ENCODE measurements at places on chromosomes 13 and 19. TPM values are rescaled to one million over a fixed set of nuclear protein-coding genes. Genes with fewer than 3 reads are reported as not detected.

Gene SLITRK6
- 0.84 TPM for total RNA-seq

DNA sequence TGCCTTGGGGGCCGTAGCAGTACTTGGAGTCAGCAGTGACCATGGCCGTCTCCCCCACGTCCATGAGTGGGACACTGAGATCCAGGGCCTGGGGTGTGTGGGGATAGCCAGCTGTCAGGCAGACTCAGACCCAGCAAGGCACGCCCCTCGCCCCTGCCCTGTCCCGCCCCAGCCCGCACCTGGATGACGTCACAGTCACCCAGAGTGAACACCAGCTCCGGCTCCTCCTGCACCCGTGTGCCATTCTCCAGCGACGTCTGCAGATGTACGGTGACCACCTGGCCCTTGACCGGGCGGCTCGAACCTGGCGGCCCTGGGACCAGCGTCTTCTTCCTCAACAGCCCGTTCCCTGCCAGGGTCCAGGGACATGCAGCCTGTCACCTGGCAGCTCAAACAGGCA, 4.0 kb downstream of the FKBP8 start:
- DNase-seq, result no peak

- DNase-seq, result no peak
These were observed 68.8 kb downstream of the SIPA1L3 start for GRCh38 chr19:37975596-37976515.

GRCh38 chr13:111898956-111899713, 167.8 kb upstream of the SOX1 start:
- no peak for DNase-seq

Gene ZNF585A
- total RNA-seq, result 5.6 TPM

DNA sequence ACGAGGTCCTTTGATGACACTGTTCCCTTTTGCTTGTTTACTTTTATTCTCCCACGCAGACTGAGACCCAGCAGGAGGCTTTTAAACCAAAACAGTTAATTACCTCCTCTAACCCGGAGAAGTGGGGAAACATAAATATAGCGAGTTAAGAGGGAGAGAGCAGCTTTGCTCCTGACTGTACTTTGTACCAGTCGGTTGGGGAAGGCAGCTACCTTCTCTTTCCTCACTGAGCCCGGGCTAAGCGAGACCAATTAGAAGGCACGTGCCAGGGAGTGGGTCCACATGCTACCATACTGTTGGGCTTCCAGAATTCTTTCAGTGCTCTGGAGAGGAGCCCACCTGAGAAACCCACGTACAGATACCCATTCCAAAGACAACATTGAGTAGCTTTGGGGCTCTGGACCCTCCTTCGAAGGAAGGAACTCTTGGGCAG, 124.2 kb downstream of the ZIC5 start:
- no peak for DNase-seq
